CD4-positive, alpha-beta T cell treated with Interleukin-12 subunit alpha and Interleukin-12 subunit beta, for 1 hour (primary cell): ENCODE measurements at places on chromosomes 6 and 20.

GRCh38 chr20:49915118-49915379 is 280 bp downstream of the SPATA2 start:
- DNase-seq: no peak

DNA sequence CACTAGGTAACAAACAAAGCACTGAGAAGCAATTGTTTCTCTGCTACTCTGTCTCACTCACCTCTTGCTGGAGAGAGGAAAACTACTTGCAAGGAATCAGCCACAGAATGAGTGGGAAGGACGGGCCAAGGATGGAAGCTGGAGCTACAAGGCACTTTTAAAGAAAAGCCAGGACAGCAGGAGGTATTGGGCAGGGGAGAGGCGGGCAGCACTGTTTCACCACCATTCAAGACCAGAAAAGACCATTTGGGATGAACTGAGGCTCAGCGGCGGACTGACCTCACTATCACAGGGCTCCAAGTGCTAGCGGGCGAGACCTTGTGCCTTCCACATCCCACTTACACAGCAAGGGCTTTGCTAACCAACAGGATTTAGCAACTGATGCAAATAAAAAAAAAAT is 137.4 kb downstream of the IPCEF1 start:
- DNase-seq: no peak

DNA sequence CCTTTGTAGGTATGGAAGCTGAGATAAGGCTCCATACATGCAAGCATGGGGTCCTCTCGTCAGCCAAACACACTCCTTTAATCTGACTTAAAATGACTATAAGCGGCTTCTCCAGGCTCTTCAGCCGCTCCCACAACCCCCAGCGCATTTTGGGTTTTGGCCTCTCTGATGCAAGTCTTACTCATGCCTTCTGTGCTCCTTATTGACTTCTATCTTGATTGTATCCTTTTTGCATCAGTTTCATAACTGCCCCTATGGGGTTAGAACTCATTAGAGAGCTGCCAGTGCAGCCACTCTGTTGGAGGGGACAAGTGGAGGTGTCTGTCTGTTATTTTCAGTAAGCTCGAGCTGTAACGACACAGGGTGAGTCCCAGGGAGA is 70.1 kb upstream of the TAB2 start:
- no peak for DNase-seq

DNA sequence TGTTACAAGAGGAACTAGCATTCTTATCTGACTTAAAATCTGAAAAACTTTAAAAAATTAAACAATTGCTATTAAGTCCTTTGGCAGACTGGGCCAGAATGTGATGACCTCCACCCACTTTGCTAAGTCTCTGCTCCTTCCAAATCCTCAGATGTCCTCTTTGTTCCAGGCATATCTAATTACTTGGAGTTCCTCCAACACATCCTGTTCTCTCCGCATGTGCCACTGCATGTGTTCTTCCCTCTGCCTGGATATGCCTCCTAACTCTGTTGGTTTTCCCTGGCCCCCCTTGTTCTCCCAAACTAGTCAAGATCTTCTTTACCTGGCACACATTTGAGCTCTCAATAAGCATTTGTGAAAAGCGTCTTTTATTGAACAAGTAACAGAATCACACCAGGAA is 23.1 kb downstream of the ELOVL2 start:
- DNase-seq: no peak

DNA sequence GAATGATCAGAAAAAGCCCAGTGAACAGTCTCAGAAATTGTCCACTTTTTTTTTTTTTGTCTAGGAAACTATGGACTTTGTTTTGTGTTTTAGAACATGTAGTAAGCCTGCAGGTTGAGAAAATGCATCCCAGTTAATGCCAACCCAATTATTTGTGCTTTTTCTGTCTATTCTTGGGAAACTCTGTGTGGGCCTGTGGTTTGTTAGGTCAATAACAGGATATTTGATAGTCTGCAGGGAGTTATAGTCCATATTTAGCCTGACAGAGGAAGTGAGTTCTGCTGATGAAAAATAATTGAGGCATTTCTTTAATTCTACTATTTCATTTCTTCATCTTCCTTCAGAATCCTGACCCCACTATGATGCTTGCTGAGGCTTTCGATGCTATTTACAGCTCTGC is 154.0 kb upstream of the LAMP5 start:
- DNase-seq: no peak

DNA sequence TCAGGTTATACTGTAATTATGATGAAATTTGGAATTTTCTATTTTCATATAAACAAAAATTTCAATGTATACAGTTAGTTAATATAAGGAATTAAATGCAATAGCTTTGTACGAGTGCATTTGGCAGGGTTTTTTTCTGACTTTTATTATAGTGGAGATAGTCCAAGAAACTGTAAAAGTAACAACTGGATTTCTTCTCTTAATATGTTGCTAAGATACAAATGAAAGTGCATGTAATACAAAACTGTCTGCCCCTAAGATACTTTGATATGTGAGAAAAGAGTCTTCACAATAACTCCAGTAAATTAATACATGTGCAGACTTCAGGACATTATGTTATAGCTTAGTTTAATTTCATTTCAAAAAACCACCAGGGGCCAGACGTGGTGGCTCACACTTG is 721.4 kb downstream of the CBLN4 start:
- DNase-seq: no peak

DNA sequence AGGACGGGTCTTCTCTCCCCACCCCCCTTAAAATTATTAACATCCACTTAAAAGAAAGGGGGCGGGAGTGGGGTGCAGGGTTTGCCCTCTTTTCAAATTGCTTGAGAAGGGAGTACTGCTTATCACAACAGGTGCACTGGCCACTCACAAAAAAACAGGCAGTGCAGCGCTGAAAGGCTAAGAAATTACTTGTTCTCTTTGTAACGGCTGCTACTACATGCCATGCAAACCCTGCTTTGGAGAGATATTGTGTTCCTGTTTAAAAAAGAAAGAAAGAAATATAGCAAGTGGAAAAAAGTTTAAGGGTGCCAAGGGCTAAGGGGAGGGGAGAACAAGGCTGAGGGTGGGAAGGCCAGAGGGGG is 312.7 kb upstream of the JARID2 start:
- no peak for DNase-seq
